ENCODE measurements at places on chromosomes 13 and 19. TPM values are rescaled to one million over a fixed set of nuclear protein-coding genes. Genes with fewer than 3 reads are reported as not detected.

PPP1R13L gene
- 39.9 TPM for total RNA-seq

SIGLEC5 gene
- total RNA-seq: not detected

KLK11 gene
- total RNA-seq: not detected

EEF1AKMT1 gene
- 5.5 TPM for total RNA-seq

C5AR1 gene
- total RNA-seq: 1.6 TPM

MBD3L3 gene
- total RNA-seq: not detected

CRX gene
- not detected for total RNA-seq

FREM2 gene
- not detected for total RNA-seq
